Astrocyte (in vitro differentiated cells and primary cell): ENCODE measurements at places on chromosomes 2 and 18.
A peak's percentile ranks its signal among the peaks of the same experiment; 100 is the strongest.

- H3K27me3 ChIP-seq: no peaks in the 10 kb centered on the region
- peak; percentile 25 for DNase-seq
- no peaks in the 10 kb centered on the region for H3K36me3 ChIP-seq
- no peak overlapping the region for H3K27ac ChIP-seq
- H3K4me3 ChIP-seq: no peak overlapping the region
Observed at GRCh38 chr2:20157193-20157891, 67.6 kb downstream of the SDC1 start.

DNA sequence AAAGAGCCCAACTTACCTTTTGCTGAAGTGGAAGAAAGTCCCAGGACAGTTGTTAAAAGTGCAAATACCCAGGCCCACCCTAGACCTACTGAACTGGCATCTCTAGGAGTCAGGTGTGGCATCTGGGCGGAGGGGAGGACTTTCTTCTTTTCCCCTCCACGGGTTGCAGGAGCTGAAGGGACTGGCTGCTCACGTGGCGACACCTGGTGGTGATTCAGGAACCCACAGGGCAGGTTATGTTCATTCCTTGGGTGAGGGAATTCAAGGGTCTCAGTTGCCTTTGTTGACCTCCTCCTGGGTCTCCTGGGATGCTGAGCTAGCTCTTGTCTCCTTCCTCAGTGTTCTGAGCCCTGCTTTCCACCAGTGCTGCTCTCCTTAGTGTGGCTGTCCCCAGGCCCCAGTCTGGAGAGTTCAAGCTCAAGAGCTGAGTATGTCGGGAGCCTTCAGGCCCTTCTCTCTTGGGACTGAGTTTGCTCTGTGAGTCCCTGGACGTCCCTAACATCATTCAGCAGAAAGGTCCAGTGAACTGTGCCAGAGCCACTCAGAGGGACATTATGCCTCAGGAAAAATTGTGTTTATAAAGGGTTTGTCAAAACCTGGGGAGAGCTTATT, 56.9 kb downstream of the DYSF start:
- H3K27me3 ChIP-seq: no peaks in the 10 kb centered on the region
- H3K36me3 ChIP-seq: no peaks in the 10 kb centered on the region
- DNase-seq: peak; percentile 19
- no peak overlapping the region for H3K27ac ChIP-seq

DNA sequence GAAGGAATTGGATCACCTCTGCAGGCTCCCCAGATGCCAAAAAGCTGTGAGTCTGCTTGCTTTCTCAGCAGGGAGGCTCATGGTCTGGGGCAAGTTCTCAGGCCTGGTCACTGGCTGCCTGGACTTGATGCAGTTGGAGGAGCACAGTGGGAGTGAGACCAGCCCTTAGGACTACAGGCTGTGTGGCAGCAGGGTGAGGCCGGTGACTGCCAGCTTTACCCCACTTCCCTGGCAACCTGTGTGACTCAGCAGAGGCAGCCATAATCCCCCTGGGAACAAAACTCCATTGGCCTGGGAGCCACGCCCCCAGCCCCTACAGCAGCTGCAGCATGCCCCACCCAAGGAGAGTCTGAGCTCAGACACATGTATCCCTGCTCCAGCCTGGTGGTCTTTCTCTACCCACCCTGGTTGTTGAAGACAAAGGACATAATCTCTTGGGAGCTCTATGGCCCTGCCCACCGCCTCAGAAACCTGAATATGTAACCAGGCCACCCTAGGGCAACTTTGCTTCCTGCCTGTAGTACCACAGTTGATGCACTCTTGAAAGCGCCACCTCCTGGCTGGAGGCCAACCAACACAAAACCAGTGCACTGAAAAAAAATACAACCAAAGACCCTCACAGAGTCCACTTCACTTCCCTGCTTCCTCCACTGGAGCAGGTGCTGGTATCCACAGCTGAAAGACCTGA, 106.8 kb upstream of the SPATS2L start:
- no peaks in the 10 kb centered on the region for H3K27me3 ChIP-seq
- H3K36me3 ChIP-seq: no peaks in the 10 kb centered on the region
- H3K4me3 ChIP-seq: no peak overlapping the region
- no peak overlapping the region for H3K27ac ChIP-seq
- no peak for DNase-seq

DNA sequence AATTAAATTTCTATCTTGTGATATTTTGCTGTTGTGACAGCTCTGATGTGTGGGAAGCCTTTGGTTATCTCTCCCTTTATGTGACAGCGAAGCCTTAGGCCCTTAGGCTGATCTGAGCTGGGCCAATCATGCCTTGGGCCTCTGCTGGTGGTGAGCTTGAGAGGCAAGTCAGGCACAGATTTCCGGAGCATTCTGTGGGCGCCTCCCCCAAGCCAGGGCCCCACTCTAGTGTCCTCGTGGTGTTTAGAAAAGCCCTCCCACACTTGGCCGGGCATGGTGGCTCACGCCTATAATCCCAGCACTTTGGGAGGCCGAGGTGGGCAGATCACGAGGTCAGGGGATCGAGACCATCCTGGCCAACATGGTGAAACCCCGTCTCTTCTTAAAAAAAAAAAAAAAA, 239.8 kb downstream of the SH3RF3 start:
- H3K27me3 ChIP-seq: no peaks in the 10 kb centered on the region
- no peak overlapping the region for H3K27ac ChIP-seq
- H3K4me3 ChIP-seq: no peak overlapping the region
- no peaks in the 10 kb centered on the region for H3K4me1 ChIP-seq

DNA sequence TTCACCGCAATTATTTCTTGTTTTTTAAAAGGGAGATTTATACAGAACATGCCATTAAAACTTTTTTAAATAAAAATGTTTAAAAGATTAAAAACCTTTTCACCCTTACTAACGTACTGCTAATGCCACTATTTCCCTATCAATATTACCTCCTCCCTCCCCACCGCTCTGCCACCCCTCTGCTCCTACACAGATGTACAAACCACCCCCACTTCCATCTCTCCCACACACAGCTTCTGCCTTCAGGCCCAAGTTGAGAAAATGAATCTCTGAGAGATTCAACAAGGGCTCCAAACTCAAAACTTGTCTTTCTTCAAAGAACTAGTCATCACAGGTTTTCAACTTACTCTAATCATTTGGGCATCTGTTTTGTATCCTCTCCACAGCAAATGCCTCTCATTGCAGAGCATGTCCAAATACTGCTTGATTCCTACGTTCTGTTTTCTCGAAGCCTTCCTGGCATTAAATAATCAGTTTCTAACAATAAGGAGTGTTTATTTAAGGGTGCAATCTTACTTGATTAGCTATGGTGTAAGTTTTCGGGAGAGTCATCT, 32.1 kb downstream of the FARSB start:
- H3K4me3 ChIP-seq: no peak overlapping the region
- H3K27me3 ChIP-seq: no peaks in the 10 kb centered on the region
- peaks cover 58% of the 10 kb centered on the region for H3K36me3 ChIP-seq
- H3K27ac ChIP-seq: no peak overlapping the region
- no peaks in the 10 kb centered on the region for H3K4me1 ChIP-seq

DNA sequence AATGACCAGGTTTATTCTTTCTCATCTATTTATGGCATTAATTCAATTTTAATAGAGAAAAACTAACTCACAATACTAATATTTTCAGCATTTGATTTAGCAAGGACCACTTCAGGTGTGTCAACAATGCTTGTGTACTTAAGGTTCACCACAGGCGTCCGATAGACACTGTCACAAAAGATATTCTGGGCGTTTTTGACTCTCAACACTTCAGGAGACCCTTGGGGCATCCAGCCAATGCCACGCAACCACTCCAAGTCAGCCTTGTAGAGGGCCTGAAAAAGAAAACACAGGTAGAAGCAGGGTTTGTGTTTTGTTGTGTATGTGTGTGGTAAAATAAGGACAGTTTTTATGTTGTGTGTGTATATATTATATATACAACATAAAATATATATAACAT, 158.2 kb downstream of the NEB start:
- no peaks in the 10 kb centered on the region for H3K4me1 ChIP-seq
- no peak overlapping the region for H3K27ac ChIP-seq
- no peaks in the 10 kb centered on the region for H3K36me3 ChIP-seq
- H3K27me3 ChIP-seq: no peaks in the 10 kb centered on the region
- no peak overlapping the region for H3K4me3 ChIP-seq
- DNase-seq: no peak

- H3K4me3 ChIP-seq: no peak overlapping the region
- H3K36me3 ChIP-seq: peaks cover 4% of the 10 kb centered on the region
- no peak overlapping the region for H3K27ac ChIP-seq
- no peaks in the 10 kb centered on the region for H3K27me3 ChIP-seq
- H3K4me1 ChIP-seq: peaks cover 5% of the 10 kb centered on the region
- no peak for DNase-seq
Observed at GRCh38 chr2:186522450-186522849, 36.4 kb downstream of the ZC3H15 start.

DNA sequence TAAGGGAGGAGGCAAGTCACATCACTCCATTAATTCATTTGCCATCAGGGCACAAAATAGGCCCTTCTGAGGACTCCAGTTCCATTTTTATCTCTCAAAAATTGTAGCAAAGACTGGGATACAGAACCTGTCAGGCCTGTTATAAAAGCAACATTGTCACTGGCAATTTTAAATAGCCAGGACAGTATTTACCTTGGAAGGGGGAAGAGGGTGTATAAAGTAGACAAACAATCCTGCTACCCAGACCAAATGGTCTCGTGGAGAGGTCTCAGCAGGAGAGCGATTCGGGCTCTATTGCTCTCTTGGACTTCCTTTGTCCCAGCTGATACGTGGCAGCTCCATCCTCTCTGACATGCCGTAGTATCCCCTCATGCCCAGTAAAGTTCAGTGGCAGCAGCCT, 740.3 kb upstream of the HS6ST1 start:
- H3K36me3 ChIP-seq: no peaks in the 10 kb centered on the region
- DNase-seq: no peak
- no peaks in the 10 kb centered on the region for H3K27me3 ChIP-seq
- H3K4me1 ChIP-seq: peaks cover 12% of the 10 kb centered on the region

GRCh38 chr2:167652401-167652800, 595.0 kb downstream of the STK39 start:
- H3K36me3 ChIP-seq: no peaks in the 10 kb centered on the region
- H3K27ac ChIP-seq: peak overlapping the region; percentile 44
- no peaks in the 10 kb centered on the region for H3K27me3 ChIP-seq
- H3K4me1 ChIP-seq: peaks cover 6% of the 10 kb centered on the region

GRCh38 chr2:41364842-41365241, 683.0 kb upstream of the PKDCC start:
- no peak overlapping the region for H3K27ac ChIP-seq
- DNase-seq: no peak
- H3K4me3 ChIP-seq: no peak overlapping the region
- H3K27me3 ChIP-seq: no peaks in the 10 kb centered on the region

- H3K27ac ChIP-seq: no peak overlapping the region
- no peak overlapping the region for H3K4me3 ChIP-seq
- peaks cover 5% of the 10 kb centered on the region for H3K27me3 ChIP-seq
- H3K36me3 ChIP-seq: no peaks in the 10 kb centered on the region
- DNase-seq: no peak
Observed at GRCh38 chr2:98808546-98808945, 77.6 kb upstream of the MGAT4A start.

DNA sequence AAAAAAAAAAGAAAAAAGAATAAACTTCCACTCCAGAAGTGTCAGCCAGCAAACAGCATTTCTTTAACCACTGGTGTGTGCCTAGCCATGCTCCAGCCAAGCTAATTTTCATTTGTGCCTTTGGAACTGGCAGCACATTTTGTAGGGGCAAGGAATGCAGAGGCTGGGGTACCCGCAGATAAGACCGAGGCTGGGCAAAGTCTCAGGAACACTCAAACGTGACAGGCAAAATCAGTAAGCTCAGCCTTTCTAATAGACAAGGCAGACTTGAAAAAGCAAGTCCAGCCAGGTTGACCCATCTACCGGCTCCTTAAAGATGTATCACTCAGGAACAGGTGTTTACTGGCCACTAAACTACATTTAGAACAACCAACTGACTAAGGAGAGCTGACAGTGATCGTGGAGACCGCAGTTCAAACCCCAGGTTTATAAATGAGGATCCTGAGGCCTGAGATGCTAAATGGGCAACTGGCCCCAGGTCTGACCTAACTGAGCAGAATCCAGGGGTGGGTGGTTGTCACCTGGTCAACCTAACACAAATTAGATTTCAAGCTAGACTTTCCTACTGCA, 16.7 kb downstream of the NFE2L2 start:
- DNase-seq: no peak
- peaks cover 36% of the 10 kb centered on the region for H3K4me1 ChIP-seq
- H3K36me3 ChIP-seq: no peaks in the 10 kb centered on the region
- no peaks in the 10 kb centered on the region for H3K27me3 ChIP-seq
- H3K4me3 ChIP-seq: no peak overlapping the region
- H3K27ac ChIP-seq: no peak overlapping the region

GRCh38 chr2:45826884-45827635, 175.6 kb downstream of the PRKCE start:
- H3K36me3 ChIP-seq: no peaks in the 10 kb centered on the region
- H3K27ac ChIP-seq: no peak overlapping the region
- peak; percentile 78 for DNase-seq

- no peaks in the 10 kb centered on the region for H3K4me1 ChIP-seq
- no peaks in the 10 kb centered on the region for H3K36me3 ChIP-seq
- H3K4me3 ChIP-seq: no peak overlapping the region
- peak; percentile 10 for DNase-seq
Observed at GRCh38 chr2:110770959-110771431, 38.6 kb downstream of the ACOXL start.

GRCh38 chr2:102273619-102274211, 37.6 kb upstream of the IL1RL1 start:
- no peak for DNase-seq
- H3K4me1 ChIP-seq: no peaks in the 10 kb centered on the region
- peaks cover 9% of the 10 kb centered on the region for H3K27me3 ChIP-seq
- no peak overlapping the region for H3K4me3 ChIP-seq
- H3K36me3 ChIP-seq: no peaks in the 10 kb centered on the region

DNA sequence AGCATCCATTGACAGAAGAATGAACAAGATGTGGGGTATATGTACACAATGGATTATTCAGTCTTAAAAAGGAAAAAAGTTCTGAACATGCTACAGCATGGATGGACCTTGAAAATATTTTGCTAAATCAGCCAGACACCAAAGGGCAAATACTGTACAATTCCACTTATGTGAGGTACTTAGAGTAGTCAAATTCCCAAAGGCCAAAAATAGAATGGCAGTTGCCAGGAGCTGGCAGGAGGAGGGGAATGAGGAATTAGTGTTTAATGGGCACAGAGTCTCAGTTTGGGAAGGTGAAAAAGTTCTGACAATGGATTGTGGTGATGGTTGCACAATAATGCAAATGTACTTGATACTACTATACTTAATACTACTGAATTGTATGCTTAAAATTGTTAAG, 193.2 kb downstream of the MBD2 start:
- no peaks in the 10 kb centered on the region for H3K4me1 ChIP-seq
- no peak overlapping the region for H3K4me3 ChIP-seq

DNA sequence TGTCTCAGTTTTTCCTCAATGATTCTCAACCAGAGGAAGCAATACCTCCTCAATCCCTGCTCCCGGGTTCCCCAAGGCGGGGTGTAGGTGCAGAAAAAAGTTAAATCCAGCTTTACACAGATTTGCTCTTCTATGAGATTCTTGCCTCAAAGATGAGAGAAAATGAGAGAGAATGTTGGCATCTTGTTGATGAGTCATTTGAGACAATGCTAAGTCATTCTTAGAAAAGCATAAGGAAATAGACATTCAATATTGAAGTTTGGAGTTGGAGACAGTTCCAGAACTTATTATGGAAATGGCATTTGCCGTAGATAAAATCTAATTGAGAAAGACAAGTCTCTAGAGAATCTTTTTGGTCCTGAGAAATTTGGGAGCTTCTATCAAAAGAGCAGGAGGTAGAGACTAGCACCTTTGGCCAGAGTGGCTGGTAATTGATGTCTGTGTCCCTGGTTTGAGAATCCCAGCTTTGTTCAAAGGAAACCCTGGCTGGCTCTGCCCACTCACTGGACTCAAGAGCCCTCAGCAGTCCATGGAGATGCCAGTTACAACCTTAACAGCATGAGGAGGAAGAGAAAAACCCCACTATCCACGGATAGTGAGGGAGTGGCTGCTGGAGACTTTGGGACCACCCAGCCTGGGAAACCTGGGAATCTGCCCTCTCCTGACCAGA, 181.2 kb downstream of the FAM124B start:
- H3K4me1 ChIP-seq: peaks cover 18% of the 10 kb centered on the region
- no peak overlapping the region for H3K4me3 ChIP-seq
- no peaks in the 10 kb centered on the region for H3K36me3 ChIP-seq
- DNase-seq: peak; percentile 41
